Activated T-cell treated with anti-CD3 and anti-CD28 coated beads for 24 hours (primary cell): ENCODE measurements at places on chromosomes 4 and X.

DNA sequence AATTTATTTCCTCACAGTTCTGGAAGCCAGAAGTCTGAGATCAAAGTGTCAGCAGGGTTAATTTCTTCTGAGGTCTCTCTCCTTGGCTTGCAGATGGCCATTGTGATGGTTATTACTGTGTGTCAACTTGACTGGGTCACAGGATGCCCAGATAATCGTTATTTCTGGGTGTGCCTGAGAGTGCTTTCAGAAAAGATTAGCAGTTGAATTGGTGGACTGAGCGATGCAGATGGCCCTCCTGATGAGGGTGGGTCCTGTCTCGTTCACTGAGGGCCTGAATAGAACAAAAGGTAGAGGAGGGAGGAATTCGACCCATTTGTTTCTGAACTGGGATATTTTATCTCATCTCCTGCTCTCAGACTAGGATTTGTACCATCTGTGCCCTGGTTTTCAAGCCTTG, 15.7 kb downstream of the SMIM43 start:
- no peak for DNase-seq

DNA sequence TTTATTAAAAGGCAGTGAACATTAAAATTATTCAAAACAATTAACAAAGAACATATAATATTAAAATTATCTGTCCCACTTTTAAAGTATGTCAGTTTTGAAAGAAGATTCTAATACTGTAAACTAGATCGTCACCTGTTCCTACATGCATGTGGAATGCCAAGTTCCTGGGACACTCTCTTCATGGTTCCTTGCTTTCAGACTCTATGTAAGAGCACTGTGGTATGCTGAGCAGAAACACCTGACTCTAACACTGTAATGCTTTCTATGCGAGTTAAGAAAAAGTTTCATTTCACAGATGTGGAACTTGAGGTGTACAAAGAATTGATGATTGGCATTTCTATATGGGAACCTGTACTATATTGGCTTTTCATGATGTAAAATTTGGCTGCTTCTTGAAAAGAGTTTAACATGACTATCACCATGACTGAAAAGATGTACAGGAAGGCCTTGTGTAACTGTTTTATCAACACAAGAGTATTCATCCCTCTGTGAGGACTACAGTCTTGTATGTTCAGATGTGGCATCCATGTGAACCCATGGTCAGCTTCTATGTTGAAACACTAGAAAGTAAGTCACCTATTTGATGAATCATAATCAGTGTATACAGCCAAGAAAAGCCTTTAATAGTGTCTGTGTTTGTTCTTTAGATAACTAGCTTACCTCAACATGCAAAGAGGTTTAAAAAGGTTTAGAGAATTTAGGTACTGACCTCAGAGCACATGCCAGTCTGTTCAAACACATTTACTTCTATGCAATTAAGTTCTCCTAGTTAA, 354.5 kb downstream of the ARHGAP24 start:
- no peak for DNase-seq

- no peak for DNase-seq
Measured at GRCh38 chrX:131187206-131187605, 101.9 kb downstream of the IGSF1 start.

DNA sequence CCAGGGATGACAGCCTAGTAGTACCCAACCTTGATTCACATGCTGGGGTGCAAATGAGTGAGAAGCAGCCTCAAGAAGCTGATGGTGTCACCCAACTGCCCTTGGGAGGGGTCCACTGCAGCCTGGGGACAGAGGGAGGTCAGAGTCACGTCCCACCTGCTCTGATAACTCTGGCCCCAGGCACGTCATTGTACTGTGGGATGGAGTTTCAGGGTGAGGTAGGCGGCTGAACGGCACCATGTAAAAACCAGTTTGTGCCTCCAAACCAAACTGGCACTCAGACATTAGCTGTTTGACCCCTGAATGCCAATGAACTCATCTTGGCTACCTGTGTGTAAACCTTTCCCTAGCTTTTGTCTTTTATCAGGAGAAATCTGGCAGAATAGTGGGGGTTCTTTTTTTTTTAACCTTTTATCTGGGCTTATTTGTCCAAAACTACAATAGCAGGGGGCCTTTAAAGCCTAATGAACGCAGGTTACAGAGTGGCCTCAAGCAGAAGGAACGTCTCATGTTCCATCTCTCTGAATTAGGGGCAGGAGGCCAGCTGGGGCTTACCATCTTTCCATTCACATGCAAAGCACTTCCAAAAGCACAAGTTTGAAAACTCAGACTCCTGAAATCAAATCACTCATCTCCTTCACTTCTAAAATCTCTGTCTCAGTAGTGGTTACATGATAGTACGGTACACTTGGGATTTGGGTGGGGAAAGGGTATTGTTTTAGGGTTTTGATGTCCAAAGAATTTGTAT, 89.4 kb downstream of the IRF2 start:
- no peak for DNase-seq

GRCh38 chr4:109375778-109376414, 57.7 kb upstream of the SEC24B start:
- DNase-seq = no peak

DNA sequence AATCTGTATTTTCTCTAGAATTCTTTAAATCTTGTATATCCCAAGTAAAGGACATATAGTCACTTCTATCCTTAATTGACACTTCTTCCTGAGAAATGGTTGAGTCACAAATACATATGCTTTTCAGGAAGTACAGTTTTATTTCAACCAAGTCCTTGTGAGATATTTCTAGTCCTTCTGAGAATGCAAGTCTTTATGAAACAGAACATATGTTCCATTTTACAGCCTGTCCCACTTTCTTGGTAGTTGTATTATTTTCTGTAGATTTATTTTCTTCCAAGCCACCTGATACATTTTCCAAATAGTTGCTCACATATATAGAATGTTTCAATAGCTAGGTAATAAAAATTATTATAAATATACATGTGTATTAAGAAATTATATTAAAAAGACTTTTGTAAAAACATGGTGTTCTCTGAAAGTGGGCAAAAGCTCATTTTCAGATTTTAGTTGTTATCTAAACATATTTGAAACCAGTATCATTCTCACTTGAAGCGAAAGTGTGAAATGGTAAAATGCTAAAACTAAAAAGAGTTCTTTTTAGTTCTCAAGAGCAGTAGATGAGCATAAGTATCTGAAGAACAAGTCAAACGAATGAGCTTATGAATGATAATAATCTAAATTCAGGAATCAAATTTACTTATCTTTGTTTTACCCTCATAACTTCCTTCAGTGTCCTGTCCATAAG, 468.0 kb downstream of the EPHA5 start:
- no peak for DNase-seq

- no peak for DNase-seq
Measured at GRCh38 chr4:147078875-147079658, 133.4 kb upstream of the TTC29 start.

- no peak for DNase-seq
Measured at GRCh38 chrX:109704563-109704962, 28.5 kb downstream of the ACSL4 start.

- no peak for DNase-seq
Measured at GRCh38 chr4:6290769-6291547, 21.3 kb downstream of the WFS1 start.

DNA sequence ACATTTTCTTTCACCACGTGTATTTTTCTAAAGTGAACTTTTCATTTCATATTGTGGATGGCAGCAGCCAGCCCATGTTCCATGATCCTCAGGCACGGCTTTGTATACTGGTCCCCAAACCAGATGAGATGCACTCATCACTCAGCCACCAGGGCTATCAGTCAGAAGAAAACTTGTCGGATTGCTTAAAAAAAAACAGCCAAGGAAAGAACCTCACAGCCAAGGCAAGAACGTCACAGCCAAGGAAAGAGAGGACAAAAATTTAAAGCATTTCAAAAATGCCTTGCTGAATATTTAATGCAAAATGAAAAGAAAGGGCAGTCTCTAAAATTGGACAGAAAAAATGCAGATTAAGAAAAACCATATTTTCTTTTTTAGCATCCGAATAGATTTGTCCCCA, 333.3 kb downstream of the PDGFC start:
- DNase-seq = no peak

DNA sequence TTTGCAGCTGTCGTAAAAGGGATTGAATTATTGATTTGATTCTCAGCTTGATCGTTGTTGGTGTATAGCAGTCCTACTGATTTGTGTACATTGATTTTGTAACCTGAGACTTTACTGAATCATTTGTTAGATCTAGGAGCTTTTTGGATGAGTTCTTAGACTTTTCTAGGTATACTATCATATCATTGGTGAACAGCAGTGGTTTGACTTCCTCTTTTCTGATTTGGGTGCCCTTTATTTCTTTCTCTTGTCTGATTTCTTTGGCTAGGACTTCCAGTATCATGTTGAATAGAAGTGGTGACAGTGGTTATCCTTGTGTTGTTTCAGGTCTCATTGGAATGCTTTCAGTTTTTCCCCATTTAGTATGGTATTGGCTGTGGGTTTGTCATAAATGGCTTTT, 8.4 kb downstream of the APOOL start:
- no peak for DNase-seq

DNA sequence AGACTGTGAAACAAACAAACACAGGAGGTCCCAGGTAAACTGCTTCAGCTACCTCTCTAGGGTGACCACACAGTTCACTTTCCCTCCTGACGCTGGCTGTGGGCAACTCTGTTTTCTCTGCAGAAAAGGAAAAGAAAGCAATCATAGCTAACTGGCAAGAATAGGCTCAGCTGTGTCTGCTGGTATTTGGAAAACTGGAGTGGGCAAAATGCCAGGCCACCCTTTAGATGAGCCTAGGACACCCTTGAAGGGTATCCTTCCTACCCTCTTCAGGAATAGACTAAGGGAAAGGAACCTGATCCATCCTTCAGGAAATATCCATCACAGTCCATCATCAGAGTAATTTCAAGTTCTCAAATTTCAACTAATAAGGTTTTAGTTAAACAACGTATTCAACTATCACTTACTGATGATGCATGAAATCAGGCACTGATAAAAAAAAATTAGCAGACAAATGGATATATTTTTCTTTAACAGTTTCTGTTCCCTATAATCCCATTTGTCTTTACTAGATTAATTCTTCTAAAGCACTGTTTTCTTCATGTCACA, 60.9 kb downstream of the CAMK2D start:
- DNase-seq = no peak

- DNase-seq = no peak
Measured at GRCh38 chr4:120034913-120035312, 31.7 kb downstream of the MAD2L1 start.

GRCh38 chrX:149829751-149830191, 48.0 kb downstream of the MAGEA9 start:
- peak; percentile 3 for DNase-seq

DNA sequence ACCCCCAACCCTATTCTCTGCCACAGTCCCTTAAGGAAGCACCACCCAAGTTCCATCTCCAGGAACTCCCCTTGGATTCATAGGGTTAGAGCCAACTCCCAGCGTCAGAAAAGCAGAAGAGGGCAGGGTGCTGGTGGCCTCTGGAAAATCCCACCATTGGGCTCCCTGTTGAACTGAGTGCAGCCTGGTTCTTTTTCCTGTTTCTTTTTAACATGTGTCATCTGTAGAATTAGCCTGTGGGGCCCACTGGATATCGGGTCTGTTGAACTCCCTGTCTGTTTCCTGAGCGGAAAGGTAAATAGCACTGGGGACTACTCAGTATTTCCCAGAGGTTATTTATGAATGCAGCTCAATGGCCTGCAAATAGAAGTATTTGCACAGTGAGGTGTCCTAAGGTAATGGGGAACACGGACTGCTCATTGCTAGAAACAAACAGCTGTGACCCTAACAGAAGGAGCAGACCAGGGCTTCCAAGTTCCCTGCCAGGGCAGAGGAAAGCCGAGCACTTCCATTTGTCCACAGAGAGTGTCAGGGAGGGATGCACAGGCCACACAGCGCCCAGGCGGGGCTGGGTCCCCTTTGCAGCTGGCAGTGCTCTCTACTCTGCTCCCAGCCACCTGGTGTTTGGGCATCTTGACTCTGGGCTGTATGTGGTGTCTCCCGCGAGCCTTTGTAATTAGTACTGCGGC, 102.6 kb downstream of the FHDC1 start:
- no peak for DNase-seq

- DNase-seq = no peak
Measured at GRCh38 chr4:46270986-46271596, 118.8 kb downstream of the GABRA2 start.

DNA sequence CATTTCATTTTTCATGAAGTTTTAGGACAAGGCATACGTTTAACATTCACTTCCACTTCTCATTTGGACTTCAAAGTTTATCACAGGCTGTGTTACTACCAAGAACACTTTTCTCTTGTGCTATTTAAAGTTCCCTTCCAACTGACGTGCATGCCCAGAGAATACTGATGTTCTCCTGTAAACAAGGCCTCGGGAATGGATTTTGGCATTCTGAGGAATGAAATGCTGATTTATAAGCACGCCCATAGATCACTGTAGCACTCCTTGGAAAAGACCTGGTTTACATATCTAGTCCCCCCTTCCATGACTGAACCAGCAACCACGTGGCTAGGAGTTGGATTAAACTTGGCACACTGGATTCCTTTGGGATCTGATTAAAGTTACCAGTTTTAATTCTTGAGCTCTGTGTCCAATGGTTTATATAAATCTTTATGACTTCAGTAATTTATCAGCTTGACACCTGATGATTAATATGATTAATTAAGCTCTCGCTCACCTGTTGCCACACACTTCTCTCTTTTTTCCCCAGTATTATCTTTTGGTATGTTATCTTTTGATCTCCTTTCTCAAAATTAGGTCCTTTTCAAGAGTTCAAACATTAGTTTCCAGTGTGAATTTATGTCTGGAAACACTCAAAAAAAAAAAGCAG, 122.4 kb upstream of the HAND2 start:
- DNase-seq = no peak

DNA sequence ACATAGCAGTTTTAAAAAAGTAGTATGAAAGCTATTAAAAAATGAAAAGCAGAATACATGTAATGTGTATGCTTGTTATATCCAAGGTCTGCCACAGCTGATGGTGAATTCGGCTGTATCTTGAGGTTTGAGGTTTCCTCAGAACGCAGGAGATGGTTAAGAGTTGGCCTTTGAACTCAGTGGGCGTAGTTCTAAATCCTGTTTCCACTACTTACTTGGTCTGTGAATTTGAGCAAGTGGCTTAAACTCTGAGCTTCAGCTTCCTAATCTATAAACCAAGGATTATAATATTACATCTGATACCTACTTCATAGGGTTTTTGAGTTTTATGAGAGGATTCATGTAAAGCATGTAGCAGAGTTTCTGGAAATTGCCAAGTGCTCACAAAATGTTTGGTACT, 125.2 kb downstream of the STIM2 start:
- DNase-seq = peak; percentile 7

DNA sequence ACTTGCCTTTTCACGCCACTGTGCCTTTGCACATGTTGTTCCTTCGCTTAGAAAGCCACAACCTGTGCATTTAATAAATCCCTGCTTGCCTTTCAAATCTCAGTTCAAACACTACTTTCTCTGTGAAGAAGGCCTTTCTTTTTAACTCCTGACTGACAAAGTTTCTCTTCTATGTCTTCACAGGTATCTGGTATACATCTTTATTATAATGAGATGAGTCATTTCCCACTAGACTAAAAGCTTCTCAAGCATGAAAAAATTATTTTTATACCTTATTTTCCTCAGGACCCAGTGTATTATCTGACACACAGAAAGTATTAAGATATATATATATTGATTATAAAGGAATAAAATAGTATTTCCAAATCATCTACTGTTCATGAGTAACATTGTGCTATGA, 189.9 kb downstream of the TBCK start:
- DNase-seq = no peak
